ENCODE measurements at places on chromosomes 7 and 10.
A peak's percentile ranks its signal among the peaks of the same experiment; 100 is the strongest.

DNA sequence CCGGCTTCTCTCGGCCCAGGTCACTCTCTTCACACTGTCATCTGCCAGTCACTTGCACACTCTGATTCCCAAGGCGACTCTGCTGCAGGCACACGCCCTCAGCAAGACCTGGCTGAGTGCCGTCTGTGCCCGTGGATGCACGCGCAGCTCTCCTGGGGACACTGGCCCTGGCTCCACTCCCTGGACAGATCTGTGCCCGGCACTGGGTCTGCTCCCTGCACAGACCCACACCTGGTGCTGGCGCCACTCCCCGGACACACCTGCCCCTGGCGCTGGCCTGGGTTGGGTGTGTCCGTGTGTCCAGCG lies 133.2 kb downstream of the DNAJB6 start:
- no peak for DNase-seq

DNA sequence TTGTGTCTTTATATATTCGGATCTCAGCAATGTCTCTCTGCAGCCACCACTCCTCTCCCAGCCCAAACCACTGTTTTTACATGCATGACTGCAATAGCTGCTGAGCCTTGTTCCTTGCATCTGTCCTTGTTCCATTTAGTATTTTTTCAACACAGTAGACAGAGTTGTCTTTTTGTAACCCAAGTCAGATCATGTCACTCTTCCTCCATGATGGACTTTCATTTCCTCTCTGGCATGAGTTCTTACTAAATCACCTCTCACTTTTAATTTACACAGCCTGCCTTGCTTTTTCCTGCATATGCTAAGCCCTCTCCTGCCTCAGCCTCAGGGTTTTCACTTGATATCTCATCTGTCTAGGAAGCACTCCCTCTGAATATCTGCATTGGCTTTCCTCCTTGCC lies 353.2 kb downstream of the HGF start:
- no peak for DNase-seq

GRCh38 chr7:22727714-22728035 lies 675 bp downstream of the IL6 start:
- DNase-seq = no peak

DNA sequence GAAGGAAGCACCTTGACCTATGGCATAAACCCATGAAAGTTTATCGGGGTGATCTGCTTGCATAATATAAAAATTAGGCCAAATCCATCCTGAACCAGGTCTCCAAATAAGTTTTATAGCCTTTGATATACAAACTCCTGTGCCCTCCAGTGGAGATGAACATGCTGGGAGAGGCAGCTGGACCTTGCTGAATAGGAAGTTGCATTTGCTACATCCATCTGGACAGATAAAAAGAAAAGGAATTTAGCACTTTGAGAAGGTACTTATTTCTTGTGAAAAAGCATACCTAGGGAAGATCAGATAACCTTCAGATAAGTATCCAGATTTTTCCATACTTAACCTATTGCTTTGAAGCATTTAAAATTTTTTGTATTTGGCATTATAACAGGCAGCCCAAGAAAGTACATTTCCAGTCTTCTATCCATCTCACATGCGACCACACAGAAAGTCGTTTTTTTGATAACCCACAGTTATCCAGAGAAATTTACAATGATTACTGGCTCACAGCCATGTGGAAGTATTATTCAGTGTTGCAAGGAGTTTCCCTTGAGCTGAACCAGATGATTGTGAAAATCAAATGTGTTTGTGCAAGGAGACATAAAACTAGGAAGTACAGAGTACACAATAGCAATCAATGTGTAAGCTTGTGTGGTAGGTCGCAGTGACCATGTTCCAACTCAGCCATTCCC lies 124.4 kb upstream of the STK17A start:
- no peak for DNase-seq

DNA sequence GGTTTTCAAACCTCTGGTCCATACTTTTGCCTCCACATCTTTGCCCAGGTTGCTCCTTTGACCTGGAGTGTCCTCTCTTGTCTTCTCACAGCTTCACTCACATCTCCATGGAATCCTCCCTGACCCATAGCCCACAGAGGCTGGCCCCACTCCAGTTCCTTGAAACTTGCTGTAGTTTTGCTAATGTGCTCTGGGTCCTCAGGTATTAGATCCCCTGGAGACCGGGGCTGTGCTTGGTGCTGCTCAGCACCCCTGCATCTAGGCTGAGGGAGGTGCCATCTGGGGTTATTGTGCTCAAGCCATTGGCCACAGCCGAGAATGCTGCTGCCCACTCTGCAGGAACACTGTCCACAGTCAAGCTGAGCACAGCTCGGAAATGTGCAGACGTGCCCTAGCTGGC lies 16.5 kb downstream of the KNDC1 start:
- no peak for DNase-seq

GRCh38 chr7:88111954-88112471 lies 107.8 kb downstream of the SRI start:
- no peak for DNase-seq

DNA sequence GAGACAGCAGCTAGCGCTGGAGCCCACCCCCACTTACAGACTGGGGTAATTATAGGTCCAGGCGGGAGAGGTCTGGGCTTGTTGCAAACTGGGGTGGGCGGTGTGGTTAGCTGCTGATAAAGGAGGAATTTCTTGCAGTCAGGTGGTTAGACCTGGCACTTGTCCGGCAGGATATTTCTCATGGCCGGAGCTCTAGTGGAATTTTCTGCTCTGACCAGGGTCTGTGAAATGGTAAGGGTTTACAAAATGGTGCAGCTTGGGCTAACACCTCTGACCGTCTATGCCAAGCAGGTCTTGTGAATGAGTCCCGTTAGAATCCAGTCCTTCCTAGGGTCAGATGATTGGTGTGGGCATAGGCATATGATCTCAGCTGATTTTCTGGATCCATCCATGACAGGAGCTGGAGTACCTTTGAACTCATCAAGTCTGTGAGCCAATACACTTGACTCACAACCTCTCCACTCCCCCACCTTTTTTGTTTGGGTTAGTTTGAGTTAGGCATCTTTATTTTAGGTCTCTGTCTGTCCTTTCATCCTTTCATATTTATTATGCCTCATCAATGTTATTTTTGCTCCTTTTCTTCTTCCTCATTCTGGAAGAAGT lies 213.4 kb downstream of the SUGCT start:
- DNase-seq = no peak

GRCh38 chr10:89921403-89921802 lies 220.0 kb downstream of the KIF20B start:
- DNase-seq = no peak

- DNase-seq = no peak
These were observed 118.5 kb downstream of the CYTH3 start for GRCh38 chr7:6153646-6154541.

DNA sequence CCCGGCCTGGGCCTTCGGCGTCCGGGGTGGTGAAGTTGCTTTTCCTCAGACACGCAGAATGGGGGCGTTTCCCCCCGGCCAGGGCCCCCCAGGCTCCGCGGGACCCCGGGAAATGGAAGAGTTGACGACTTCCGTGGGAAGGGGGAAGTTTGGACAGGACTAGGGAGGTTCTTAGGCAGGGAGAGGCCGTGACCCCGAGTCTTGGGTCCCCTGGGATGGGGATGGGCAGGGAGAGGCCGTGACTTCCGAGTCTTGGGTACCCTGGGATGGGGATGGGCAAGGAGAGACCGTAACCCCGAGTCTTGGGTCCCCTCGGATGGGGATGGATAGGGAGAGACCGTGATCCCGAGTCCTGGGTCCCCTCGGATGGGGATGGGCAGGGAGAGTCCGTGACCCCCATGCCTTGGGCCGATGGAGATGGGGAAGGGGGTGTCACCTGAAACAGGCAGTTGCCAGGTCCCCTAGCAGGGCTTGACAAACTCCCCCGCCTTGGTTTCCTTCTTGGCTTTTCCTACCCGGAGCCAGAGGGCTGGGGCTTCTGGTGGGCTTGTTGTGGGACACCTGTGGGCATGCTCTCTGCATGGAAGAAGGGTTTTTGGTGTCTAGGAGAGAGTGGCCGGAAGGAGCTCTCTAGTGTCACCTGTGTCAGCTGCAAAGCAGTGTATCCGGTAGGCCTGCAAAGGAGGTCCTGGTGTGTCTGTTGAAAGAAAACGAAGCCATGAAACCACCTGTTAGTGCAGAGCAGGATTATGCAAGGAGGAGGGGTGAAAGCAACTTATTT lies 1.1 kb downstream of the TRRAP start:
- DNase-seq = no peak

GRCh38 chr7:118288098-118288497 lies 63.6 kb downstream of the ANKRD7 start:
- DNase-seq = no peak

DNA sequence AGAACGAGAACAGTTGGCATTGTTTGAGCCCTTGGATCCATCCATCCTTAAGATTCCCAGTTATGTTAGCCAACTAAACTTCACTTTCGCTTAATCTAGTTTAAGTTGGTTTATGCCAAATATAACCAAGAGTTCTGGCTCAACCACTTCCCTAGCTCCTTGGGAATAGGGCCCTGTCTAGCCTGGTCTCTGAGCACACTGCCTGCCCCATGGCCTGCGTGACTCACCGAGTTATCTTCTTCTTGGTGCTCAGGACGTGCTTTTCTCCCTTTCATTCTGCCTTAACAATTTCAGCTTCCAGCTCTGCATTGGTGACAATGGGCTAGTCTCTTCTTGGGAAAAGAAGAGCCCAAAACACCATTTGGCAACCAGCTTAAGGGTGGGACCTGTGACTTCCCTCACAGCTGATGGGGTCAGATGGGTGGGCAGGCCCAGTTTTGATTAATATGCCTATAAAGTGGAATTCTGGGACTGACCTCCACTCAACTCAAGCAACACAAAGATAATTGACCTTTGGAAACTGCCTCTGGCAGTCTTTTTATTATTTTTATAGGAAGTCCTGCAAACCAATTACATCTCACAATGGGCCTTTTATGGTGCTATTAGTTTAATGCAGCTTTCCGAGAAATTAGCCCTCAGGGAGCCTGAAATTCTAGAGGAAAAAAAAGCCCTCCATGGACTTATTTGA lies 126.4 kb downstream of the CFAP58 start:
- DNase-seq = no peak

DNA sequence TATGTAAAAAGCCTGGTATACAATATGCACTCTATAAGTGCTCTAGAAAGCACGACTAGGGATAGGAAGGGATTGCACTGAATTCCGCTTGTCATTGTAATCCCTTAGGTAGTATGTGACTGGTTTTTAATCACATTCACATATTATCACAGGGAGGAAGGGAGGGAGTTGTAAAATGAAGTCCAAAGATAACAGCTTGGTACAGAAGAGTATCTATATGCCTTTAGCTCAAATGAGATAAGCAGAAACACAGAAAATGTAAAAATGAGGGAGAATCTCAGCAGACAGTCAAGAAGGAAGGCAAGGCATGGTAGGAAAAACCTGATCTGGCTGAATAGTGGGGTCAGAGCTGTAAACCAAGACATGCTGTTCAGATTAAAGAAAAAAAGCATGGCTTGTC lies 63.4 kb downstream of the ABI1 start:
- DNase-seq = no peak

- DNase-seq = no peak
These were observed 16.6 kb downstream of the JCAD start for GRCh38 chr10:30042820-30043219.

DNA sequence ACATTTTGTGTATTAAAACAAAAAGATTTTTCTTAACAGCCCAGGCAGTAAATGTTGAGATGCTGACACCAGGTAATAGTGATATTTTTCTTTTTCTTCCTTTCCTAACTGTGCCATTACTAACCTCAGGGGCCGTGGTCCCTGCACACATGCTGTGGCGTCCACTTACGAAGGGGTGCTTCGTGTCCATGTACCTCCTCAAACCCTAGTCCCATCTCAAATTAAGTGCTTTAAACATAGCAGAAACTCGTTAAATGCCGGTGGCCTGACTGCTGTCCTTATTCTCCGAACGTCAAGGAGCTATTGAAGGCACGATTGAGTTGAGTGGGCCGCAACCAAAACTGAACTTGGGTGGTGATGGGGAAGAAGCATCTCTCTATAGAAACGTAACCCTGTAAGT lies 132.4 kb downstream of the ZMYND11 start:
- DNase-seq = no peak

GRCh38 chr10:42149027-42149700 lies 489.2 kb downstream of the ZNF33B start:
- no peak for DNase-seq

GRCh38 chr10:111118758-111119157 lies 41.9 kb downstream of the ADRA2A start:
- no peak for DNase-seq

- DNase-seq = peak; percentile 75
These were observed 44.4 kb downstream of the ATXN7L1 start for GRCh38 chr7:105831824-105832535.

GRCh38 chr7:27948861-27949260 lies 208.9 kb downstream of the TAX1BP1 start:
- no peak for DNase-seq

DNA sequence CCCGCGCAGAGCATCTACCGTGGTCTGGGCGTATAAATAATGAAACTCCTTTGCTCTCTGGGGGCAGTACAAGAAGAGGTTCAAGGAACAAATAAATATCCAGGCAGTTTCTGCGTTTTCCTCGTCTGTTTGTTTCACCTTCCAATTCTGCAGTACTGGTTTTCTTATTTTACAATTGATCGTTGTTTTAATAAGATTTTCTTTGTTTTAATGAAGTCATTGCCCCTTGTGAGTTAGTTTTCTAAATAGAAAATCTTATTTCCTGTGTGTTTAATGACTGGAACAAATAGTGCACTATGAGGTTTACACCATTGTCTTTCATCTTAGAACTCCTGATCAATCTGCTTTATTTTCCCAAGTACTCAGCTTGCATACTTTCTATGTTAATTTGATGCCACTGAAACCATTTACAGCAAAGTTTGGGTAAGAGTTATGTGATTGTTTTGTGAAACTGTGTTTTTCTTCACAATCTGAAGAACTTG lies 1.2 kb downstream of the PLEKHA1 start:
- no peak for DNase-seq

GRCh38 chr7:124801330-124801895 lies 35.8 kb upstream of the GPR37 start:
- no peak for DNase-seq

DNA sequence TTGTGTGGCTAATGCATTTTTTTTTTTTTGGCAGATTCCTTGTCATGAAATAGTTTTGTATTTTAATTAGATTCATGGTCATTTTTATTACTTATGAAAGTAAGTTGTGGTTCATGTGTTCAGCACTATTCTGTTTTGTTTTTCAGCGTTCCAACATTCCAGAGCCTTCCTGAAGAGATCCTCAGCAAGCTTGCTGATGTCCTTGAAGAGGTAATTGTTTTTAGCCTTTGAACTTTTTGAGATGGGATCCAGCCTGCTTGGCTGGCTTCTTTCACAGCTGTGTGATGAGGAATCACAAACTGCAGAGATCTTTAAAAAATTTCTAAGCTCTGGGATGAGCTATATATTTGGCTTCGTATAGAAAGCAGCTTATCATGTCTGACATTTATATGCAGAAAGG lies 208.0 kb upstream of the CSTF2T start:
- DNase-seq = no peak

GRCh38 chr10:12709000-12709401 lies 292.5 kb downstream of the CCDC3 start:
- DNase-seq = no peak

GRCh38 chr7:96196676-96197075 lies 125.2 kb downstream of the SLC25A13 start:
- DNase-seq = no peak

GRCh38 chr10:95360122-95360714 lies 69.4 kb upstream of the PDLIM1 start:
- no peak for DNase-seq

Measured in retinal pigment epithelial cell (primary cell).